ENCODE measurements at places on chromosomes 13 and 19. TPM values are rescaled to one million over a fixed set of nuclear protein-coding genes. Genes with fewer than 3 reads are reported as not detected.

DNA sequence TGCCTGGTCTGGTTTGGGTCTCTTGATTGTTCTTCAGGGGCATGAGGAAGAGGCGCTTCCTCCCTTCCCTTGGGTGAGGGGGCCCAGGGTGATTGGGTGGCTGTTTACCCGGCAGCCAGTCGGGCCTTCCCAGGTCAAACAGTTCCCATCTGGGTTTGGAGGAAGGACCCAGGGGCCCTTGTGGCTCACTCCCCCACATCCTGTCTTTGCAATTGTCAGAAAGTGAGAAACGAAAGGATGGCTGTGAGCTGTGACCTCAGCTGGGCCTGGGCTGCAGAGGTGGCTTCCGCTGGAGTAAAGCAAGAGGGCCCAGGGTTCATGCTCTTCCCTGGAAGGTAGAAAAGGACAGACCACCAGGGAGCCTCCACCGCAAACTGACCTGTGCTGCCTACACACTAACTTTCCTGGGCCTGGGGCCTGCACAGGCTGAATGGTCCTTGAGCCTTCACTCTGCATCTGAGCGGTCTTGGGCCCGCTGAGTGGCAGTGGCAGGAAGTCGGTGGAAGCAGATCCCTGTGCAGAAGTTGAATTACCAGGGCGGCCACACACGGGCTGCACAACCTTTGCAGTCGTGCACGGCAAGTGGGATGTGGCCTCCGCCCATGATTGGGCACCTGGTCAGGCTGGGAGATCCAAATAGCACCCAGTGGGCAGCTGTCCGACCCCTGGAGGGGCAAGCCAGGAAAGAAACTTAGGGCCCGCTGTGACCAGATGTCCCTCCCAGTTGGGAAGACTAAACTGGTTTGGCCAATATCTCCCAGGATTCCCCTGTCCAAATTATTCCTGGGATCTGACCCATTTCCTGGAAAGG is 5.3 kb upstream of the CD79A start:
- no peak for DNase-seq

The FFAR1 gene
- total RNA-seq, result not detected

The FBL gene
- total RNA-seq, result 189 TPM

GRCh38 chr13:113665597-113666328 is 1.3 kb upstream of the GRK1 start:
- no peak for DNase-seq

DNA sequence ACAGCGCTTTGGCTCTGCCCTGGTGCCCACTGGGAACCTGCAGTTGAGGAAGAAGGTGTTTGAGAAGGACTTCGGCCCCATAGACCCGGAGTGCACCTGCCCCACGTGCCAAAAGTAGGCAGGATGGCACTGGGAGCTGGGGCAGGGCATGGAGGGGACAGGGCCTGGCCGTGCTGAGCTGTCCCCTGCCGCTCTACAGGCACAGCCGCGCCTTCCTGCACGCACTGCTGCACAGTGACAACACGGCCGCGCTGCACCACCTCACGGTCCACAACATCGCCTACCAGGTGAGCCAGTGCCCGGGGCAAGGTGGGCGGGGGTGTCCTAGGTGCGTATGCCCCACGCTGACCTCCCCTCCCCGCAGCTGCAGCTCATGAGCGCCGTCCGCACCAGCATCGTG is 5.1 kb upstream of the DNM2 start:
- no peak for DNase-seq

- DNase-seq, result no peak
Observed at GRCh38 chr13:114103801-114104654, 28.4 kb downstream of the RASA3 start.

The LIG1 gene
- total RNA-seq, result 72.9 TPM

GRCh38 chr19:49786376-49786820 is 19.6 kb downstream of the AP2A1 start:
- DNase-seq, result no peak

GRCh38 chr13:49806126-49806536 is 13.6 kb upstream of the KPNA3 start:
- DNase-seq, result no peak

DNA sequence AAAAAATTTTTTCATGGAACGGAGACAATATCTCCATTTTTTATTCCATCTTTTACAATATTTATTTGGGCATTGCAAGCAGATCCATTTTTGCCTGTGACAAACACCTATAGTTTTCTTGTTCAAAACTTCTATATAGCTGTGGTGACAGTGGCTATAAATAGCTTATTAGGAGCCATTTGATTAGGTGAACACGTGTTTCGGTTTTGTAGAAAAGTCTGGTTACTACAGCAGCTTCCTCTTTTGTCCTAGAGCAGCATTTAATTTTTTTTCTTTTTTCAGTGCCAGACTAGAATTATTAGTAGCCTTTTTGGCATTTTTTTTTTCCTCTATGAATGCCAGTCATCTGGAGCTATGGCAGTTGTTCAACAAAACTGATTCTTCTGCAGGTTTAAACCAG is 123.5 kb downstream of the RXFP2 start:
- DNase-seq, result no peak

The CGB5 gene
- not detected for total RNA-seq

DNA sequence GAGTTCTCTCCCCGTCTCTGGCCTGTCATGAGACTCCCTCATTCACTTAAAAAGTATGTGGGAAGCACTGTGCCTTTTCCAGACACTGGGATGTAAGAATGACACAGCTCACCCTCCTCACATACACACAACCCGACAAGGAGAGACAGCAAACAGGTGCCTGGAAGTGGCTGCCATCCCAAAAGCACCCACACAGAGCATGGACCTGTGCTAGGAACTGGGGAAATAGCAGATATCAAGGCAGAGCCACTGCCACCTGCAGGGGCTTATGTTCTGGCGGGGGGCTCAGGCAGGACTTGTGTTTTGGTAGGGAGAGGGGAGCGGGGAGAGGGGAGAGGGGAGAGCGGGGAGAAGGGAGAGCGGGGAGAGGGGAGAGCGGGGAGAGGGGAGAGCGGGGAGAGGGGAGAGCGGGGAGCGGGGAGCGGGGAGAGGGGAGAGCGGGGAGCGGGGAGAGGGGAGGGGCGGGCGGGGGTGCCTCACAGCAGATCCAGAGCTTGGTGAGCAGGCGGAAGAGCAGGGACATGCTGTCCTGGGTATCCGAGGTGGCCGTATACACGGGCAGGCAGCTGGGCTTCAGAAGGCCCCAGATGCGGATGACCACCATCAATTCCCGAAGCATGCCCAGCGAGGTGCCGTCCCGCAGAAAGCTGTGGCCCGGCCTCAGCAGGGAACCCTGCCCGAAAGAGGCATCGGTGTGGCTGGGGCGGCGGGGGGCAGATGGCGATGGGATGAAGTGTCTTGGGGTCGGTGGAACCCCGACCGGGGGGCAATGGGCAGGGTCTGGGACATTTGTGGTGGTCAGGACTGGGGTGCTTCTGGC is 12.2 kb downstream of the CFD start:
- DNase-seq, result no peak

DNA sequence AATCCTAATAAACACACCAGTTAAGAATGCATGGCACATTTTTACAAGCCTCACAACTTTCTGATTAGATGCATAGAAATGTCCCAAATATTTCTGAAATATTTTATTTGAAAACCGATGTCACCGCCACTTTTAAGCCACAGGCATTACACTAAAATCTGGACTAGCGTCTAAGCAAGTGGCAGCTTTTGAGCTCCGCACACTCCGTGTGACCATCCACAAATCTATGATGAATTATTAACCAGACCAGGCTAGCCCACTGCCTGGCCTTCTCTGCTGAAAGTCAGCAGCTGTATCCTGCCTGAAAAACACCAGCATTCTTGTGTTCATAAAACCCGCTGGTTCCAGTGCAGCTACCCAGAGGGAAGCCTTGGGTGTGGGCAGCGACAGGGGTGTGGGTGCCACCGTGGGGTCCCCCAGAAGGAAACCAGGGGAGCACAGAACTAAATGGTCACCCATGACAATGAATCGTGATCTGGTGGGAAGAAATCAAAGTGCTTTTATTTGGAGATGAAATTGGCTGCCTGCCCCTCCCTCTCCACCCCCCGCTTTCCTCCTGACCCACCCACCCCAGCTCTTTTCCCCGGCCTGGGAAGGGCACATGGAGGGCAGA is 13.8 kb downstream of the RASA3 start:
- DNase-seq, result no peak

Data from SJSA1 (cell line).